Stimulated activated CD4-positive, alpha-beta T cell treated with anti-CD3 and anti-CD28 coated beads, TNF-alpha, amount 100 ng/mL, for 24 hours (primary cell): ENCODE measurements at places on chromosomes 2 and 18.

GRCh38 chr2:23617811-23618215, 232.8 kb downstream of the KLHL29 start:
- DNase-seq: no peak

- DNase-seq: no peak
Observed at GRCh38 chr2:57740891-57741290, 305.7 kb upstream of the VRK2 start.

DNA sequence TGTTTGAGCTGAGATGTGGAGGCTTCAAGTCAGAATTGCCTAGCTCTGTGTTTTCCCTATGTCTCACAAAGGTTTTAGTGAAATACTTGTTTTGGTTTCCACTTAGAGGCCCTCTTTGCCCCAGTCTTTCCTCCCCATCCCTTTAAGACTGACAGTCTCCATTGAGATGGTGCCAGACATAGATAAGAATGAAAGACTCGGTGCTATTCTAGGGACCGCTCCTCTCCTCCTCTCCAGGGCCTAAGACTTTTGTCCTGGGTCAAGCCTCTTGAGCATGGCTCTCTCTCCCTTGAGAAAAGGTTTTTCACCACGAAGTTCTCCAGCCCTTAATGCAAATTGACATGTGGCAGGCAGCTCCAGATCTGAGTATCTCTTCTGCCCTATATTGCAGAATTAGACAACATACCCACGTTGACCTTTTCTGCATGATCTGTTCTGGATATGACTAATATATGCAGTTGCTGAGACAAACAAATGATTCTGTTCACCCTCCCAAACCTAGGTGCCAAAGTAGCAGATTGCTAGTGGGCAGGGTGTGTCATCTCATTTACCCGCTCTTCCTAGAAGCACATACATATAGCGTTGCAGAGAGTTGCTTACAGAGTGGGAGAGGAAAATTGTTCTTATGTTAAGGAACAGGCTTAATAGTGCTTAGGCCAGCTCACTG, 47.5 kb upstream of the ACSL3 start:
- DNase-seq: no peak

GRCh38 chr2:163253621-163254285, 415.2 kb upstream of the KCNH7 start:
- no peak for DNase-seq

- peak; percentile 23 for DNase-seq
Observed at GRCh38 chr2:44479127-44479887, 117.6 kb downstream of the CAMKMT start.

- no peak for DNase-seq
Observed at GRCh38 chr2:218290316-218291261, 1.7 kb downstream of the TMBIM1 start.

DNA sequence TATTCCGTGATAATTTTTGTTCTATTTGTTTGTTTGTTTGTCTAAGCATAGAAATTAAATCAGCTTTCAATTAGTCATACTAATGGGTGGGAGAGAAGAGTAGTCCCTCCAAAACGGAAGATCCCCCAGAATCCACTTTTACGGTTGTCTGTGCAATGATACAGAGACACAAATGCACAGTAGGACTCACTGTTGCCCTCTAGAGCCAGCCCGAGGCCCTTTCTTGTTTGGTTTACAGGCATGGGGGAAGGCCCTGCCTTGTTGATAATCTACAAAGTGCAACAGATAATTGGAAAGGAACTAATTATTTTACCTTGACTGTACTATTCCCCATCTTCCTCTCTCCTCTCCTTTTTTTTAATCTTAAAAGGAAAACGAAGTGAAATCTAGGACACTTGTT, 121.1 kb downstream of the ACOXL start:
- DNase-seq: no peak

GRCh38 chr18:69408522-69408921, 7.8 kb downstream of the DOK6 start:
- DNase-seq: no peak

- no peak for DNase-seq
Observed at GRCh38 chr2:21715887-21716286, 592.1 kb downstream of the TDRD15 start.

DNA sequence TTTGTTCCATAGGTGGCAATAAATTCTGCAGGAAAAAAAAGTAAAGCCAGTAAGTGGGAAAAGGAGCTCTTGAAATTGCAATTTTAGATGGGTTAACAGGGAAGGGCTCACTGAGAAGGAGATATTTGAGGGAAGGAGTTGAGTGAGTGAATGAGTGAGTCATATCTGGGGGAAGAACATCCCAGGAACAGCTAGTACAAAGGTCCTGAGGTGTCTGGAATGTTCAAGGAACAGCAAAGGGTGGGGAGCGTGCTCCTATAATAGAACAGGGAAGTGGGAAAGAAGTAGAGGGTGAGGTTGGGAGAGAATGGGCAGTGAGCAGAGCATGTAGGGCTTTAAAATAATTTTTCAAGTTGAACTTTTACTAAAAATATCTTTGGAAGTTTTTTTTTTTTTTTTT, 68.0 kb upstream of the PSME4 start:
- DNase-seq: no peak

- peak; percentile 35 for DNase-seq
Observed at GRCh38 chr2:170930131-170930990, 1.3 kb downstream of the GORASP2 start.

DNA sequence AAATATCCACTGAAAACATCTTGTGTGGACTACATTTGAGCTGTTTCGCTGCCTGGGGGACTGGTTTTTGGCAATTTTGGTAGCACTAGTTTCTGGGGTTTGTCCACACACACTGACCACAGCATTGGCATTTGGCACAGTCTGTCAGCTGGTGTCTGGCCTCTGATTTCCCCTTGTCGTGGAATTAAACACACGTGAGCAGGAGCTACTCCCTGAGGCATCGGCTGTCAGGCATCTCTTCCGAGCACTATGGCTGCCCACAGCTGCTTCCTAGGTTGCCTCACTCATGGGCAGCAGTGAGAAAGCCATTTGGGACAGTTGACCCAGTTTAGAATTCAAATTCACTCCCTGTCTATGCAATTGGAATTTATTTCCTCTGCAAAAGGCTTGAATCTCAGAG, 46.8 kb upstream of the FZD5 start:
- DNase-seq: no peak

DNA sequence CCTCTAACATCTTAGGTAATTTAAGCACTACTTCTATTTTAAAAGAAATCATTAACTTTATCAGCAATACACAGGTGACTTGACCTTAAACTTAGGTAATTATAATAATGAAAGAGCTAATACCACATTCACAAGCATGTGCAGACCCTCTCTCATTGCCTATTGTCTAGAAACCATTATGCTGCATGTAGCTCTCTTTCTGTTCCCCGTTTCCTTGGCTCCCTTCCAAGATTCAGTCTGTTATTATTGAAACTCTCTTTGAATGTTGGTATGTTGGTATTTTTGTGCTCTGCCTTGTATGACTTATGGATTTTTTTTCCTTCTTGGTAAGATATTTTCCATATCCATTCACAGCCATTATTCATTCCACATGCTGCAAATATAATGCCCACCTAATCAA, 201.2 kb downstream of the CDCA7 start:
- DNase-seq: no peak

DNA sequence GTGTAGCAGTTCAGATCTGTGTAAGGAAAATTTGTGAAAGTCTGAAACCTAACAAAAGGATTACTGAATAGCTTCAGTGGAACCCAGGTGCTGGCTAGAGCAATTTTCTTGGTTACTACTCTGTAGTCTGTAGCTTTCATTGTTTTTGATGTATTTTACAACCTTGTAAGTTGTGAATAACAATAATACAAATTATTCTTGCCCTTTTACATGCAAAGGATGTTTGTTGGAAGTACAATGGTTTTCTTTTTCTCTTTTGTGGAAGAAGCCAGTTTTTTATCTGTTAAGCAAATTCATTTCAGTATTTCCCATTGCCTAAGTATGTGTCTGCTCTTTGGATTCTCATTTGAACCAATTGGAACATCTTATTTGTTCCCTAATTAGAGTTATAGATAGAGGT, 10.2 kb downstream of the LCLAT1 start:
- DNase-seq: no peak

GRCh38 chr2:232908695-232909094, 38.6 kb downstream of the SNORC start:
- no peak for DNase-seq

- DNase-seq: no peak
Observed at GRCh38 chr2:56705713-56706112, 521.9 kb downstream of the CCDC85A start.

DNA sequence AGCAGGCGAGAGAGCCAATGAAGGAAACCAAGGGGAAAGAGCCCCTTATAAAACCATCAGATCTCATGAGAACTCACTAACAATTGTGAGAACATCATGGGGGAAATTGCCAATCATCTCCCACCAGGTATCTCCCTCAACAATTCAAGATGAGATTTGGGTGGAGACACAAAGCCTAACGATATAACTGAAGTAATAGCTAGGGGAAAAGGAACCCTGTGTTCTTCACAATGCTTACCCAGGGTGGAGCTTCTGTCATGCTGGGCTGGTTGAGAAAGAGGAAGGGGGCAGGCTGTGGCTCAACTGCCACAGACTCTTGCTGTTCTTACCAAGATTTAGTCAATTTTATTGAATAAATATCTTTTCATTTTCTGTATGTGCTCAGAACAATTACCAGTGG, 392.1 kb upstream of the HS6ST1 start:
- DNase-seq: no peak

GRCh38 chr2:109062859-109063700, 65.9 kb upstream of the SH3RF3 start:
- no peak for DNase-seq
